ENCODE measurements at places on chromosomes 4 and X. TPM values are rescaled to one million over a fixed set of nuclear protein-coding genes. Genes with fewer than 3 reads are reported as not detected.

- DNase-seq: no peak
- no peaks in the 10 kb centered on the region for H3K27me3 ChIP-seq
- H3K4me3 ChIP-seq: no peak overlapping the region
- no peak overlapping the region for H3K27ac ChIP-seq
- no peaks in the 10 kb centered on the region for H3K4me1 ChIP-seq
- H3K36me3 ChIP-seq: no peaks in the 10 kb centered on the region
Measured at GRCh38 chrX:134948333-134949241, 42.2 kb upstream of the SMIM10 start.

DNA sequence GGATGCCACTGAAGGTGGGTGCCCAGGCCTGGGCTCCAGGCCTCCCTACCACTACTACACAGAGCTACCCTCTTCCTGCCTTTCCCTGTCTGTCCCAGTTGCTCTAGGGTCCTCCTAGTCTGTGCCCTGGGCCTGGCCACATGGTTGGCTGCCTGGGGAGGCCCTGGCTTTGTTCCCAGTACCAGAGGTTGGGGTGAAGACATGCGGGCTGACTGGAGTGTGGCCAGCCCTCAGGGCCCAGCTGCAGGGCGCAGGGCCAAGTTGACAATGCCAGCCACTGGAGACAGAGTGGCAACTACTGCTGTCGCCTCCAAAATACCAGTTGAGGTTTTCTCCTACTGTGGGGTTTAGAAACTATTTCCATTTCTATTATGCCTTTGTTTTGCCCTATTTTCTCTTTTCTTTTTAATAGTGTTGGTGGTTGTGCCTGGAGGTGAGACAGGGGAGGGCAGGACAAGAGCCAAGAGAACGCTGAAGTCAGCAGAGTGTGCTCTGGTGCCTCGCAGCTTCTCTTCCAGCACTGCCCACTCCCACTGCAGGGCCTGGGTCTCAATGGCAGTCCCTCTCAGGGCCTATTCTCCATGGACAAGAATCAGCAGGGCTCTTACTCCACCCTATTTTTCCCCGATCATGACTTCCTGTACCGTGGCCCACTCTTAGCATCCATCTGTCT is 32.2 kb upstream of the XPNPEP2 start:
- no peak overlapping the region for H3K4me3 ChIP-seq
- no peaks in the 10 kb centered on the region for H3K4me1 ChIP-seq
- no peaks in the 10 kb centered on the region for H3K36me3 ChIP-seq
- H3K27me3 ChIP-seq: no peaks in the 10 kb centered on the region

The SYTL4 gene
- total RNA-seq: 0.82 TPM

The OTUD6A gene
- not detected for total RNA-seq

The RP2 gene
- total RNA-seq: 4.8 TPM

The CORIN gene
- not detected for total RNA-seq
